ENCODE measurements at places on chromosomes 7 and 10. TPM values are rescaled to one million over a fixed set of nuclear protein-coding genes. Genes with fewer than 3 reads are reported as not detected.

DNA sequence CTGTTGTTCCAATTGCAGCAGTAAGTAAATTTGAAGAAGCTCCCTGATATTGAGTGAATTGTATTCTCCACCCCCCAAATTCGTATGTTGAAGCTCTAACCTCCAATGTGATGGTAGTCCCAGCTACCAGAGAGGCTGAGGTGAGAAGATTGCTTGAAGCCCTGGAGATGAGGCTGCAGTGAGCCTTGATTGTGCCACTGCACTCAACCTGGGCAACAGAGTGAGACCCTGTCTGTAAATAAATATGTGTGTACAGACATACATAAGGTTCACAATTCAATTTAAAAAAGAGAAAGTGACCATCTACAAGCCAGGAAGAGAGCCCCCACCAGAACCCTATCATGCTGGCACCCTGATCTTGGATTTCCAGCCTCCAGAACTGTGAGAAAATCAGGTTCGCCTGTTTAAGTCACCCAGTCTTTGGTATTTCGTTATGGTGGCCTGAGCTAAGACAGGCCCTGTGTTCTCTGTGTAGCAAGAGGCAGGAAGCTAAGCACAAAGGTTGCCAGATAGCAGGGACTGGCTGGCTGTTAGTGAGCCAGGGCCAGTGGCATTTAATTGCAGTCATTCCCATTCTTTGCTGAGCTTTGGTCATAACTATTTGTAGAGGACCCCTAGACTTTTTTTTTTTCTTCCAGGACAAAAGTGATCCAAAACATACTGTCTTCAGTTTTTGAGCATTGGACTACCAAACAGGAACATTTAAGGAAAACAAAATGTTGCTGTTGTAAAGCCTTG, 45.6 kb downstream of the AUTS2 start:
- no peak for DNase-seq

GRCh38 chr10:118963933-118964332, 65.6 kb upstream of the NANOS1 start:
- DNase-seq: no peak

DNA sequence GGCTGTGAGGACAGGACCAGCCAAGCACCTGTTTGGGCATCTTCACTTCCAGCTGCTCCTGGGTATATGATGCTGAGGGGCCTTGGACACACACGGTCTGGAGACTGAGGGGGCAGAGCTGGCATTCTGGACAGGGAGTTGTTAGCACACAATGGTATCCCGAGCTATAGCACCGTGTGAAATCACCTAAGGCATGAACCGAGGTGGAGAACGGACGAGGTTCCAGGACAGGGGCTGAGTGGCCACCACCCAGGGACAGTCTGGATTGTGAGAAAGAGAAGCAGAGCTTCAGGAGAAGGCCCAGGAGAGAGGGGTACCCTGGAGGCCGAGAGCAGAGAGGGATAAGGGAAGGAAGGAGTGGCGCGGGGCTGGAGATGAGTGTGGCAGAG, 571.8 kb downstream of the TCERG1L start:
- DNase-seq: no peak

TIMM23B gene
- 18.6 TPM for polyA plus RNA-seq

DNA sequence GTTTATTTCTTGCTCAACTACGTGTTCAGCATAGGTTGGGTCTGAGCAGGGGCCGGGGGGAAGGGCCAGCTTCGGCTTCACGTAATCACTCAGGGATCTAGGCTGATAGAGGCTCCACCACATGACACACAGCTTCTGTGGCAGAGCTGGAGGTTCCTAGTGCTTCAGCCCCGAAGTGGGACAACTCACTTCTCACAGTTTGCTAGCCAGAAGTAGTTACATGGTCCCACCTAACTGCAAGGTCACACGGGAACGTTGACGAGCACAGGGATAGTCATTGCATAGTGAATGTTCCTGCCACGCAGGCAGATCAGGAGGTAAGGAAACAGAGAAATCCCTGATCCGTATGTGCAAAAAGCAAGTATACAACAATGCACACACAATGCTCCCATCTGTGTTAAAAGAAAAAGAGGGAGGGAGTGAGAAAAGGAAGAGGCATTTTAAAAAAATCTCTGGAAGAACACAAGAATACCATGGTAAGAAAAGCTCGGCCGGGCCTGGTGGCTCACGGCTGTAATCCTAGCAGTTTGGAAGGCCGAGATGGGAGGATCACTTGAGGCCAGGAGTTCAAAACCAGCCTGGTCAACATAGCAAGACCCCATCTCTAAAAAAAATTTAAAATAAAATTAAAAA, 16.9 kb downstream of the SMURF1 start:
- no peak for DNase-seq

GRCh38 chr10:52256832-52257691, 57.0 kb upstream of the DKK1 start:
- DNase-seq: no peak

DNA sequence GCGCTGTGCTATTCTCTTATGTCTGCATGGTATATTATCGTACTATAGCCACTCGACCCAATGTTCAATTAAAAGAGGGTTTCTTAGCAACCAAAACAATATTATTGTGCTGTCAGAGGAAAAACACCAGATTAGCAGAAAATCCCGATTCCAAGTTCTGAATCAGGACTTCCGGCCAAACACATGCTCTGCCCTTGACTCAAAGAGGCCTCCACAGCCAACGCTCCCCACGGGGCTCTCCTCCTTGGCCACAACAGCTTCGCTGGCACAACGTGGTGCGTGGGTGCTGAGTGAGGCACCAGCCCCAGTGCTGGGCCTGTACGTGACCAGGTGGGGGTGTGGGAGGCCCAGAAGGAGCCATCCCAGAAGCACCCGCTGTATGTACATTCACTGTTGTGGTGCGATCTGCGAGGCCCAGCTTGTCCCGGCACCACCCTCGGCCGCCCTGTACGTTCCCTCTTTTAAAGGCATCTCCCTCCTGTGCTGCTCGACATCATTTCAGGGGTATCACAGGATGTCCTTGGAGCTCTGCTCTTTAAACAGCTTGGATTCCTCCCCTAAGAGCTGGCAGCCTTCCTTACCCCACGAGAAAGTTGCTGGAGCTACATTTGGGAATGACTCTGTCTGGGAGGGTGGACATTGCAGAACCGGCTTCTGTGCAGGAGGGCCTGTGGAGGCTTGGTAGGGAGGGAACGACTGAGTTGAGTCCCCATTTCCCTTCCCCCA, 736.2 kb downstream of the PARD3 start:
- DNase-seq: no peak

DNA sequence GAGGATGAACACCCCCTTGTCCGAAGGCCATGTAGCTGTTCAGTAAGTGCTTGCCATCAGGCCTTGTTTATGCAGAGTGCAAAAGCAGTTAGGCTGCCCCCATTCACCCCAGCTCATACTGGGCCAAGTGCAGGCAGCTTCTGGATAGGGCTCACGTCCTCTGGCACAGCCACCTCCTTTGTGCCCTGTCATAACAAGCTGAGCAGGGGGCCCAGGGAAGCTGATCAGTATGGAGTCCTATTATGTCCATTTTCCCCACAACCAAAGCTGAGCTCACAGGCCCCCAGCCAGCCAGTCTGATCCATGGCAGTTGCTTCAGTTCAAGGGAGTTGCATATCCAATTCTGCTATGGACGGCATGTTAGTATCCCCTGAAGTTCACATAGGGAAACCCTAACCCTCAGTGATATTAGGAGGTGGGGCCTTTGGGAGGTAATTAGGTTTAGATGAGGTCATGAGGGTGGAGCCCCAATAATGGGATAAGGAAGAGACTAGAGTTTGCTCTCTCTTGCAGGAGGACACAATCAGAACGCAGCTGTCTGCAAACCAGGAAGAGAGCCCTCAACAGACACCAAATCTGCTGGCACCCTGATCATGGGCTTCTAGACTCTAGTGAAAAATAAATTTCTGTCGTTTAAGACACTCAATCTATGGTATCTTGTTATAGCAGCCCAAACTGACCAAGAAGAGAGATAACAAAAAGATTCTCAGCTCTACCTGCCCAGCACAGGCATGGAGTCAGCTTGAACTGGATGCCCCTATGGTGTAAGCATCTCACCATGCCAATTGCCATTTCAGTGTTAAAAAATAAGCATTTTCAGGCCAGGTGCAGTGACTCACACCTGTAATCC, 155.9 kb downstream of the FGFR2 start:
- no peak for DNase-seq

DNA sequence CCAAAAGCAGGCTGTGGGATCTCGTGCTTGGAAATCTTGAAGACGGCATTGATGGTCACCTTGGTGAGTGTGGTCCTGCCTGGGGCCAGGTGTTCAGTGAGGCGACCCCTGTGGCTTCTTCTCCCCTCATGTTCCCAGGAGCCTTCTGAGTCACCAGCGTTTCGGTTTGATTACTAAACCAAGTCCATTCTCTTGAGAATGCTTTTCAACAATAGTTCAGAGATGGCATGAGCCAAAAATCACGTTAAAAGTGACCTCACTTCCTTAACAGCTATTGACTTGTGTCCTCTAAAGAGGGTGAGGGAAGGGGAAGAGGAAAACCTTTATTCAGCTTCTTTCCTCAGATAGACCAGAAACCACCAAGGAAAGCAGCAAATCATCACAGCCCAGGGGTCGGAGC, 315.2 kb downstream of the GATA3 start:
- no peak for DNase-seq

CFAP70 gene
- 22.7 TPM for polyA plus RNA-seq

TFEC gene
- 30.7 TPM for polyA plus RNA-seq

MYL10 gene
- polyA plus RNA-seq: 0.30 TPM

GRCh38 chr10:1308962-1309616, 252.9 kb downstream of the WDR37 start:
- DNase-seq: no peak

GRCh38 chr7:108406222-108406890, 49.9 kb downstream of the NRCAM start:
- DNase-seq: no peak

GRCh38 chr7:1839701-1840100, 169.6 kb downstream of the ELFN1 start:
- no peak for DNase-seq

GRCh38 chr10:4312051-4312835, 513.8 kb upstream of the AKR1E2 start:
- DNase-seq: no peak

SRGN gene
- polyA plus RNA-seq: 14.7 TPM

WASHC2A gene
- polyA plus RNA-seq: 48.7 TPM

DNA sequence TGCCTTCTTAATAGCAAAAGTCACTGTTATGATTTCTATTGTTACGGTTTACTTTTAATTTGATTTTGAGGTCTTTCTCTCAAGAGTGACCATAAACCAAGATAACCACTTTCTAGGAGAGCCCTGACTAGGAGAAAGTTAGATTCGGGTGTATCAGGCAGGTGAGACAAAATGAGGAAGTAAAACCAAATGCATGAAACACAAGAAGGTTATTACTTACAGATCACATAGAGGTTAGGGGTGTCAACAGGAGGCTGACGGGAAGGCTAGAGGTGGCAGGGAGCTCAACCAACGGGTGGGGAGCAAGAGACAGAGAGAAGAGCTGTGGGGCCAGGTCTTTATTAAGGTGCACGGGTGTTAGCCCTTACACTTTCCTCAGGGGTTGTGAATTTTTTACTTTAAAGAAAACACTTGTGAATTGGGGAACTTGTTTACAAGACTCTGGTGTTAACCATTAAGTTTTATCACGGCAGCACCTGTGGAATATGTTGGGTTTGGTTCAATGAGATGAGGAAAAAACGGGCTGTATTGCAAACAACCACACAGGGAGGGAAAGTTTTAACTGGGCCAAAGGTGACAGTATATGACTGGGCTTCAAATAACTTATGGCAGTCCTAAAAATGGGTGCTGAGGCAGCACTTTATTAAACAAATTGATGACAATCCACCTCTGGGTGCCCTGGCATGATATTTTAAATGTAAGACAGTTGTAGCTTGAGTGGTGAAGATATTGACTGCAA, 154.9 kb downstream of the SDHAF3 start:
- DNase-seq: no peak

- no peak for DNase-seq
Observed at GRCh38 chr7:52959336-52959735, 76.1 kb upstream of the POM121L12 start.

GRCh38 chr10:122342293-122343134, 32.0 kb upstream of the PLEKHA1 start:
- no peak for DNase-seq

GRCh38 chr10:99569961-99570360, 37.2 kb downstream of the NKX2-3 start:
- DNase-seq: no peak

- no peak for DNase-seq
Observed at GRCh38 chr10:69472544-69472943, 21.3 kb downstream of the TSPAN15 start.

DNA sequence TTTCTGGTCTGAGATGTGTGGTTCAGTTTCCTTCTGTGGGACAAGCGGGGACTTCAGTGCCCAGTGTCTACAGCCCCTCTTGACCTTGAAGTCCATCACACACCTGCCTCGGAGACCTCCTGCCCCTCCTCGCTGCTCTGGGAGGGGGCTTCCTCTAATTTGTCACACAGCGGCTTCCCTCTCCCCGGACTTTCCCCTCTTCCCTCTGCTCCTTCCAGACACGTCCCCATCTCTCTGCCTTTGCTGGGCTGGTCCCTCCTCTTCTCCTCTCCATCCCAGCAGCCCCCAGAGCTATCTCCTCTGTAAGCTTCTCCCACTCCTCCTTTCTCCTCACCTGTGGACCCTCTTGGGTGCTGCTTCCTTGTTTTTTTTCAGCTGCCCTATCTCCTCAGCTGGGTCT, 122.2 kb upstream of the SORCS3 start:
- DNase-seq: no peak

GRCh38 chr7:130013241-130013640, 37.9 kb downstream of the ZC3HC1 start:
- no peak for DNase-seq

EVX1 gene
- not detected for polyA plus RNA-seq

SLC26A5 gene
- 0.22 TPM for polyA plus RNA-seq

DNA sequence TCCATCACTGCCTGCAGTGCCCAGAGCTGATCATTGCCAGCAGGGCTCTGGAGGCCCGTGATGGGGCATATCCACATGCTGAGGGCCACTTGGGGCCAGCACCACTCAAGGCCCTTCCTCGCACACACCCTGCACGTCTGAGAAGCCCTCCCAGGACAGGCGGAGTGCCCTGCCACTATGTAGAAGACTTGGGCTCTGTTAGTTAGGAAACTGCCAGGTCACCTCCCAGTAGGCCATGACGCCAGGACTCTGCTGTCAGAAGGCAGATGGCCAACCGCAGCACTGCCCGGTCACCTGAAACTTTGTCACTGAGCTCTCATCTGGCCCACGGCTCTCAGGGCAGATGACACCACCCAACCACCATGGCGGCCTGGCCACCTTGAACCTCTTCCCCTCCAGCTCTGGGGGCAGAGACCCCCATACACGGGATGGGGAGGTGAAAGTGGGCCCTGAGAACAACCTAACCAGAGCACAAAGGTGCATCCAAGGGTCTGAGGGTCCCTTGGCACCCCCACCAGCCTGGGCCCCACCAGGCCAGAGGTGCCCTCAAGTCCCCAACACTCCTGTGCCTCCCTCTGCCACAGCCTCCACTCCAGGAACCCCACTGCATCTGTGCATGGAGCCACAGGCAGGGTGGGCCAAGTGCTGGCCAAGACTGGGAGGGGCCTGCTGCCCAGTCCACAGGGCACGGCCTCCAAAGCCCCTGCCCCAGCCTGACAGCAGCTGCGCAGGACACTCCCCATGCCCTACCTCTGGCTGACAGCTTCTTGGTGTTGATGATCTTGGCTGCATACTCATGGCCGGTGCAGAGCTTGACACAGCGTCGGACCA, 41.8 kb downstream of the CAMK2B start:
- DNase-seq: no peak

GRCh38 chr10:126081841-126082466, 185.6 kb downstream of the FANK1 start:
- DNase-seq: no peak

MACC1 gene
- 9.6 TPM for polyA plus RNA-seq

SPDYE6 gene
- 0.68 TPM for polyA plus RNA-seq

AKR1D1 gene
- 0.32 TPM for polyA plus RNA-seq

Measured in left renal cortex interstitium (tissue), 4 donors.